HuH-7.5 (cell line): ENCODE measurements at places on chromosomes 11 and 22.

DNA sequence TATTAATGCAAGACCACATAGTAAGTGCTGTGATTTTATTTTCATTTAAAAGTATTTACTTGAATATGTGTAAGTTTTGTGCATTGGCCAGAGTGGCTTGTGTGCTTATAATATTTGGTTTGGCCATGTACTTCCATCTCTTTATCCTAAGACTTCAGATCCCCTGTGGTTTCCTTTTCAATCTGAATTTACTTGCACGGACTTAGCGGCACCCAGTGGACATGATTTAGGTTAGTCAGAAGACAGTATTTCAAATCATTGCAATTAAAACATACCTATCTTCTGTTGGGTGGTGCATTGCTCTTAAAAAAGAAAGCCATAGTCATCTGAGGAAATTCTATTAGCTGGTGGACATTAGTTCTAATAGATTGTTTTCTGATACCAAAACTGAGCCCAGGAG is 30.7 kb downstream of the PIWIL4 start:
- no peak for DNase-seq

DNA sequence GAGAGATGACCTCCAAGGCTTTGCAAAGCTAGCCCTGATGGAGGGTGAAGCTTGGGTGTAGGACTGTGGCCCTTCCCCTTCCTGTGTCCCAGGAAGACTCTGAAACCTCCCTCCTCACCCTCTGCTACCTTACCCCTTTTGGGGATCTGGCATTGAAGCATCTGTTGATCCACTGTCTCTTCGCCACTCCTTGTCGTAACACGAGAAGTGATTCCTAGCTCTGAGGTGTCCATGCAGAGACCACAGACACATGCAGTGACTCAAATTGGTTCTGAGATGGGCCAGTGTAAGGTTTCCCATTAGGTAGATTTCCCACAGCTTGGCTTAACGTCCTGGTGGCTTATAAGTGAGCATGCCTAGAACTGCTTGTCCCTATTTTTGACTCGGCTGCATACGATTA is 101.4 kb downstream of the ZBTB16 start:
- no peak for DNase-seq

DNA sequence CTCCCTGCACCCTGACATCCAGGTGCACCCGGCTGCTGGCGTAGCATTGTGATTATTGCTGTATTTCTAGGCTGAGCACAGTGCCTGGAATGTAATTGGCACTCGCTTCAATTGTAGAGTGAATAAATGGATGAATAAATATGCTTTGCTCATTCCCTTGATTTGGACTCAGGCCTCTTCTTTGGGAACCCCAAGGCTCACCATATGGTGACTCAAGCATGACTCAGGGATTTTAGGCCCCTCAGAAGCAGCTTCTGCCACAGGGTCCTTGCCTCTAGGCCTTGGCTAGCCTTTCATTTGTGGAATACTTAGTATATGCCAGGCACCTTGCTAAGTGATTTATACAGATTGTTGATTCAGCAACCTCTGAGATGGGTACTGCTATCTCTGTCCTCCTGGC is 78.9 kb downstream of the GRIK4 start:
- no peak for DNase-seq

DNA sequence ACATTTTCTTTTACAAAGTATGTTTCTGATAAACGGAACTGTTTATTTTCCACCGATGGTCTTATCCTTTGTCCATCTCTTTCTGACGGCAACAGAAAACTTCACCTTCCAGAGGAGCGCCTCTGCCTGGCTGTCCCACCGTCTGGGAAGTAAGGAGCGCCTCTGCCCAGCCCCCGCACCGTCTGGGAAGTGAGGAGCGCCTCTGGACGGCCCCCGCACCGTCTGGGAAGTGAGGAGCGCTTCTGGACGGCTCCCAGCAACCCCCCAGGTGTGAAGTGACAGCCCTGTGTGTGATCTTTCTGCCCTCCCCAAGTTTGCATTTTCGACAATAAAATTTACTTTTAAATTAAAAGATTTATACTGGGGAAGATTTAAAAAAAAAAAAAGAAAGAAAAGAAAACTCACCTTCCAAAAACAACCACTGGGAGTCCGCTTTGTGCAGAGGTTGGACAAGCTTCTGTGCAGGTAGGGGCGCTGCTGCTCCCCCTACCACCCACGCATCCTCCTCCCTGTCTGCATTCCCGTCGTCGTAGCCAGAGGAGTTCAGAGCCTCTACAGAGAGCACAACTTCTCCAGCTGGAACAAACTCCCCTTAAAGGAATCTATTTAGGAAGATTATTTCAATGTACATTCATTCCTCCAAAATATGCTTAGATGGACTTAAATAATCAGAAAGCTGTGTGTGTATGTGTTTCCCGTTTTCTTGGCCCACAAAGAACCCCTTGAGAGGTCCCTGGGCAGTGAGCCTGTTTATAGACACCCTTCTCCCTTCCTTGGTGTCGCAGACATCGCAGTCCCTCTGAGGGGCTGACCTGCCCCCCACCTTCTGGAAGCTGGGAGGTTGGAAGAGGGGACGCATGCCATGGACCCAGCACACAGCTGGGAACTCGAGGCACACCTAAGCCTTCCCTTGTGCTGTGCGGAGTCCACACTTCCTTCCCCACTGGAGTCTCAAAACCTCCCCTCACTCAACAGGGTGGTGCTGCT is 849 bp upstream of the APOBEC3B start:
- DNase-seq = no peak

DNA sequence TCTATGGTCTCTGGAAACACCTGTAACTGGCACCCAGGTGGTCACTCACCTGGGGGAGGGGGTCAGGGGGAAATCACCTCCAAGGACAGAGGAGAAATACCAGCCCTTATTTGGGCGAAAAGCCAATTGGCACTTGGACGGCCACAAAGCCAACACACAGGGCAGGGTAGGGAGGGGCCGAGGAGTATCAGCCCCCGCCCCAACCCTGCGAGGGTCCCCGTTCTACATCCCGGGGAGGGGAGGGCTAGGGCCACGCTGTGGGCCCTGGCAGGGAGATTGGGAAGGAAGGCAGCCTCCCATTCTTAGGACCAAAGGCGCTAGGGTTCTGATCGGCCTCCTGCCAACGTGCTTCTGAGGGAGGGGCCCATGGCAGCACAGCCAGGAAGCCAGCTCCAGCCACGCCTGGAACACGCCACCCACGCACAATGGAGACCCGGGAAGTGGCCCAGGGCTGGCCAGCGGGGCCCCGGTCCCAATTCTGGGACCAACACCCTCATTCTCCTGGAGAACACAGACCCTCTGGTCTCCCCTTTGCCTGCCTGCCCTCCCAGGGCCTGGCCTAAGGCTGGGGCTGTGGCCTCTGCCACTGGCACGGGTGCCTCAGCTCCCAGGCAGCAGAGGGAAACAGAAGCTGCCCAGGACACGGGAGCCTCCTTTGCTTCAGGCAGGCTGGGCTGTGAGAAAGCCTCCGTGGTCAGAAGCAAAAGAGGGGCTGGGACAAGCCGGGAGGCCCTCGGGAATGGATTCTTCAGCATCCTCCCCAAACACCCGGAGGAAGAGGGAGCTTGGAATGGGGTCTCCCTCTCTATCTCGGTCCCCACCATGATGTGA is 7.4 kb downstream of the CBX6 start:
- DNase-seq = no peak

DNA sequence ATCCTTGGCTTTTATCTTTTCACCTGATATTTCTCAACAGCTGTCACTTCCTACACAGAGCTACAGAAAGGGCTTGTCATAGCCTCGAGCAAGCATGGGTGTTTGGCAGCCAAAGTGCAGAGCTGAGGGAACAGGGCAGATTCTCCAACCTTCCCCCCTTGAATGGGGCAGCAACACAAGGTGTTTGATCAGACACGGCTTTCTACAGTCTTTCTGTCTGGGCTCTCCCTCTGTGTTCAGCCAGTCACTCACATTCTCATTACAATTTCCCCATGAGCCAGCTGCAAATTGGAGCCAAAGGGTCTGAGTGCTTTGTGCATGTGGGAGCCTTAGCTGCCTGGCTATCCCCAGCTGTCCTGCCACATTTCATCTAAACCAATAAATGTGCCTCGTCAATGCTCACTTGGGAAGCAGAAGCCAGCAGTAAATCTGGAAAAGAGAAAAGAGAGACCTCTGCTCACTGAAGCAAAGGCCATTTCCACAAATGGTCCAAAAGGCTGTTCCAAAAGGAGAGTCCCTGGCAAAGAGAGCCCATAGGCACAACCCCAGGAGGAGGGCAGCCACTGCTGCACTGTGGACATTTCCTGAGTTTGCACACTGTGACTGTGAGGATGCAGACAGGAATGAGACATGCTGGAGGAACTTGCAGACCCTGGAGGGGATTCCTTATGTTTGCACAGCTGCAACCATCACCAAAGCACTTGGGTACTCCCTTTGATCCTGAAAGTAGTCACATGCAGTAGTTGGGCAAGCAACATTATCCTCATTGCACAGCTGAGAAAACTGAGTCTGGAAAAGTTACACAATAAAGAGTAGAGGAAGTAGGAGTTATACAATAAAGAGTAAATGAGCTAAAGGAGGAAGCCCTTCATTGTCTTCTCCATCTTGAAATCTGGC is 186.8 kb downstream of the FAM181B start:
- DNase-seq = no peak

DNA sequence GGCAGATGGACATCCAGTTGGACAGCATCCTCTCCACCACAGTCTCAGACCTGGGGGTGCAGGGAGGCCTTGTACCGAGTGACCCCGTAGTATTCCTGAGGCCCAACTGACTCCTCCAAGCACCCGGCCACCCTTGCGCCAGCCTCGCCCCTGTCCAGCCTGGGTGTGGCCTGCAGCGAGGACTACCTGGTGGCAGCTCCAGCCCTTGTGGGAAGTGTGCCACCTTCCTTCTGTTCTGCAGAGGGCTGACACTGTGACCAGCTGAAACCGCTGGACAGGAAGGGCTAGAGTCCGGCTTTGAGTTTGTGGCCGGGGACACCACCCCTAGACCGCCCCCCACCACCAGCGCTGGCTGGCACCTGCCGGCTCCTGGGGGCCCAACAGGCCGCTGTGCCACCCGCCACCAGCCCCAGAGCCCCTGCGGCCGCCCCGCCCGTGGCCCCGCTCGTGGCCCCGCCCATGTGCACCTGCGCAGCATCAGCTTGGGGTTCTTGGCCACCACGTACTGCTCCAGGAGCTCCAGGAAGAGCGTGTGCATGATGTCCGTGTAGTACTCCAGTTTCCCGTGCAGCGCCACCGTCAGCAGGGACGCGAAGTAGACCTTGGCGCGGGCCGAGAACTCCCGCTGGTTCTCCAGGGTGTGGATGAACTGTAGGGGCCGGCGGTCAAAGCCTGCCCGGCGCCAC is 10.0 kb upstream of the MAPK11 start:
- DNase-seq = no peak

DNA sequence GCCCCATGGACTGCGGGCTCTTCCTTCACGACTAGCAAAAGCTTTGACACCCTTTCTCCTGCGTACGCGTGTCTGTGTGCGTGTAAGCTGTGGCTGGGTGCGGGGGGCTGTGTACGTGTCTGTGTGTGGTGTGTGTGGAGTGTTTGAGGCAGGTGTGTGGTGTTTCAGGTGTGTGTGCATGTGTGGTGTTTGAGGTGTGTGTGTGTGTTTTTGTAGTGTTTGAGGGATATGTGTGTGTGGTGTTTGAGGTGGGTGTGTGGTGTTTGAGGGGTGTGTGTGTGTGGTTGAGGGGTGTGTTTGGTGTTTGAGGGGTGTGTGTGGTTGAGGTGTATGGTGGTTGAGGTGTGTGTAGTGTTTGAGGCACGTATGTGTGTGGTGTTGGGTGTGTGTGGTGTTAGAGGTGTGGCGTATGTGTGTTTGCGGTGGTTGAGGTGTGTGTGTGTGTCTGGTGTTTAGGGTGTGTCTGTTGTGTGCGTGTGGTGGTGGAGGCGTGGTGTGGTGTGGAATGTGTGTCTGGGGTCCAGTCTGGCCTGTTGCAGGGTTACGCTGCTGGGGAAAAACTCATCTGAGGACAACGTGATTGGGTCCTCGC is 687 bp upstream of the ARSA start:
- DNase-seq = no peak

- DNase-seq = no peak
Measured at GRCh38 chr11:33982661-33983060, 68.9 kb upstream of the CAPRIN1 start.

DNA sequence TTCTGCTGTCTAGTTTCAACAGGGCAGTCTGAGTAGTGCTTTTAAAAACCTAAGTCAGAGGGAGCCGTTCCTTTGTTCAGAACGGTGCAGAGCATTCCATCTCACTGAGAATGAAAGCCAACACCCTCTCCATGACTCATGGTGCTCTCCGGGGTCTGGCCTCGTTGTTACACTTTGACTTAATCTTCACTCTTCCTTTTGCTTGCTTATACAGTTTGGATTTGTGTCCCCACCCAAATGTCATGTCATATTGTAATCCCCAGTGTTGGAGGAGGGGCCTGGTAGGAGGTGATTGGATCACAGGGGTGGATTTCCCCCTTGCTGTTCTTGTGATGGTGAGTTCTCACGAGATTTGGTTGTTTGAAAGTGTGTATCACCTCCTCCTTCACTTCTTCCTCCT is 292.2 kb downstream of the ST3GAL4 start:
- no peak for DNase-seq

GRCh38 chr11:83152264-83152663 is 4.7 kb upstream of the PCF11 start:
- no peak for DNase-seq

DNA sequence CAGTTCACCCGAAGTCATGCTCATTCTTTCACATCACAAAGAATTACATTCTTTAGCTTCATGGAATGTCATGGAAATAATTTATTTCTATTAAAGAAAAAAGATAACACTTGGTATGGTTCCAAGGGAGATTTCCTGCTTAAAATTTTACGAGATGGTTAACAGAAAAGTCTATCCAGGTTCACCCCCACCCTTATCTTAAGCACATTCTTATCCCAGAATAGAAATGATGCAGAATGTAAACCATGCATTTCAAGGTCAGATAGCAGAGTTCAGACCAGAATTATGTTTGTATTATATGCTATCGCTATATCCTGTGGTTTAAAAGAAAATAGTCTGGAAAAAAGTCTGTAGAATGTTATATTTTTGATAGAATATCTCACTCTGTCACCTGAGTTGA is 58.7 kb downstream of the GAS2 start:
- no peak for DNase-seq

- DNase-seq = no peak
Measured at GRCh38 chr11:120771551-120772060, 252.3 kb upstream of the TBCEL start.

DNA sequence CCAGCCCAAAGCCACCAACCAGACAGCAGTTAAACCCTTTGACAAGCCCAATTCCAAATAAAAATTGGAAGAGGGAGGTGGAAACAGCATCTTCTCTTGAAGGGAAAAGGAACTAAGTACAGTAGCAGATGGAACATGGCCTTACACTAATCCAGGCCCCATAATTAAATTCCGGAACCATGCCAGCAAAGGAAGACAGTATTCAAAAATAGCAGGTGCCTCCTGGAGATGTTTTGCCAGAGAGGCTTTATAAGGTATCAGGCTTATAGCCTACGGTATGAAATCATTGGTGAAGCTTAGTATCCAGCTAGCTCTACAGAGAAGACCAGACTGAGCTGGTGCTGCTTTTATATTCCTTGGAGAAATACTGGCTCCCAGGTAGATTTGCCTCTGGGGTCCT is 344.1 kb upstream of the API5 start:
- no peak for DNase-seq
